ENCODE measurements at places on chromosomes 16 and 17.

DNA sequence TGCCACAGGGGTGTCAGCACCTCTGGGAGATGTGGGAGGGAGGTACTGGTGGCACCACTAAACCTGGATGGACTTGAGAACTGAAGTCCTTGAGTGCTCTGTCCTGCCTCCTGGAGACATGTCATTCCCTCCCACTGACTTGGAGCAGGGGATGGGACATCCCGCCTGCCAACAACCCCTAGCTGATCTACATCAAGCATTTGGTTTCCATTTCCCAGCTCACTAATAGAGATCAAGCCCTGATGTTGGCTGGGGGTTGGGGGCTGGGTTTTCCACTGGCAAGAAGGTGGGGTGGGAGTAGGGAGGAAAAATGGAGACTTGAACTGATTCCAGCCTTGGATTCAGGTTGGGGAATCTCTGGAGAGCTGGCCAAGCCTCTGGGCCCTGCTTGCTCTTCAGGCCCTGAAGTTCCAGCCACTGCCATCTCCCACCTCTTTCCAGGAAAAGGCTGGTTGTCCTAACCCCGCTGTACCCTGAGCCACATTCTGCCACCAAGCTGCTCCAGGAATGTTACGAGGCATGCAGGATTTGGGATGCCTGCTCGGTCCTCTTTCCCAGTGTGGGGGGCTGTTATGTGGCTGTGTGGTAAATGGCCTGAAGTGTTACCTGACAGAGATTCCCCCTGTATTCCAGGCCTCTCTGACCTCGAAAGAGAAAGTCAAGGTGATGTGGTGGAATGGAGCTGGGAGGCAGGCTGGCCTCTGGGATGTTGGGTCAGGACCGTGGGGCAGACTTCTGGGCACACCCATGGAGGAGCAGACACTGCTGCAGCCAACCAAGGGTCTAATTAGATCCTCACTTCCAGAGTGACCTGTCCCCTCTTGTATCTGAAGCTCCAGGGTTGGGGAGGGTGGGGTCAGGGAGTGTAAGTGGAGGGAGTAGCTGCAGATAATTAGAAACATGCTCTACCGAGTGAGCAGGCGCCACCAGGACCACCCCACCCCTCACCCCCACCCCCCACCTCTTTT is 16.7 kb downstream of the IGFBP4 start:
- DNase-seq: no peak

GRCh38 chr17:7023576-7024401 is 939 bp downstream of the BCL6B start:
- DNase-seq: peak; percentile 95

- no peak for DNase-seq
Measured at GRCh38 chr16:51236583-51236982, 85.5 kb upstream of the SALL1 start.

GRCh38 chr16:31215287-31216162 is 1.4 kb downstream of the PYDC1 start:
- DNase-seq: no peak

GRCh38 chr16:64196444-64196843 is 925.4 kb downstream of the CDH11 start:
- no peak for DNase-seq

DNA sequence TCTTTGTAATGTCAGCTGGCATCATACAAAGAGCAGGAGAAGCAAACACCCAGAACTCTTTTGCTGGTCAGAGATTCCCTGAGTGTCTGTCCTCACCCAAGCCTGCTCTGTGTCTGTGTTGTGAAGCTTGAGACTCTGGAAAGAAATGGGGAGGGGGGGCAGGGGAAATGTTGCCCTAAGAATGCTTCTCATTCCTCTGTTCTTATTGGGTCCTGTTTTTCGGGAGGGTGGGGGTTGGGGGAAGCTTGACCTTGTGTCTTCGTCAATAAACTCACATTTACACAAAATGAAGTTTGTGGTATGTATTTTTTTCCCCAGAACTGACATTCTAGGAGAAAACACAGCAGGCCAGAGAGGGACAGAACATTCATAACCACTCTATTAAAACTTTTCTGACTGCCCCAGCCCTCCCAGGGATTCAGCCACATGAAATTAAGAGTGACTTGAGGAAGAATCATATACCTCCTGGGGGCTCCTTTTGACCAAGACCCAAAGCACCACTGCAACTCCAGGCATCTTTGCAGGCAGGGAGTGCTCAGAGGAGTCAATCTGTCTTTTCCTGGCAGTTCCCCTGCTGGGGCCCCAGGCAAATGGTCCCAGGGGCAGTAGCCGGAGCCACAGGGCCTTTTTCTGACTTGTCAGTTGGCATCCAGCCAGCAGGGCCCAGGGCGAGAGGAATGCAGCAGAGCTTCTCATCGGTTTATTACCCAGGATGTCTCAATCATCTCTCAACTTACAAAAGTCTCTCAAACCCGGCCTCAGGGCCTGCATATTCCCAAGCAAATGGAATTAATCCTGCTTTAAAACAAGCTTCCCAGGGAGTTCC is 5.1 kb upstream of the RASL10B start:
- no peak for DNase-seq

DNA sequence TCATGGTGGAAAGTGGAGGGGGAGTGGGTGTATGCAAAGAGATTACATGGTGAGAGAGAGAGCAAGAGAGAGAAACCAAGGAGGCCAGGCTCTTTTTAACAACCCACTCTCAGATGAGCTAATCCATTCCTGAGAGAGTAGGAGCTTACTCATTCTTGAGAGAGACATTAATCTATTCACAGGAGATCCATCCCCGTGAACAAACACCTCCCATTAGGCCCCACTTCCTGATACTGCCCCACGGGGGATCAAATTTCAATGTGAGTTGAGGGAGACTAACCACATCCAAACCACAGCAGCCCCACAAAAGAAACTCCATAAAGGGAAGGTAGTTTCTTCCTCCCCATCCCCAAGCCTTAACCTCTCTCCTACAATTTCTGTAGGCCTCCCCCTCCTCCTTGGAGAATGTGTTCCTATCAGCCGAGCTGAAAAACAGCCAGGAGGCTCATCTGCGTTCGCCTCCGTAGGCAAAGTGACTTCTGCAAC is 450.0 kb downstream of the NPIPA7 start:
- DNase-seq: no peak

DNA sequence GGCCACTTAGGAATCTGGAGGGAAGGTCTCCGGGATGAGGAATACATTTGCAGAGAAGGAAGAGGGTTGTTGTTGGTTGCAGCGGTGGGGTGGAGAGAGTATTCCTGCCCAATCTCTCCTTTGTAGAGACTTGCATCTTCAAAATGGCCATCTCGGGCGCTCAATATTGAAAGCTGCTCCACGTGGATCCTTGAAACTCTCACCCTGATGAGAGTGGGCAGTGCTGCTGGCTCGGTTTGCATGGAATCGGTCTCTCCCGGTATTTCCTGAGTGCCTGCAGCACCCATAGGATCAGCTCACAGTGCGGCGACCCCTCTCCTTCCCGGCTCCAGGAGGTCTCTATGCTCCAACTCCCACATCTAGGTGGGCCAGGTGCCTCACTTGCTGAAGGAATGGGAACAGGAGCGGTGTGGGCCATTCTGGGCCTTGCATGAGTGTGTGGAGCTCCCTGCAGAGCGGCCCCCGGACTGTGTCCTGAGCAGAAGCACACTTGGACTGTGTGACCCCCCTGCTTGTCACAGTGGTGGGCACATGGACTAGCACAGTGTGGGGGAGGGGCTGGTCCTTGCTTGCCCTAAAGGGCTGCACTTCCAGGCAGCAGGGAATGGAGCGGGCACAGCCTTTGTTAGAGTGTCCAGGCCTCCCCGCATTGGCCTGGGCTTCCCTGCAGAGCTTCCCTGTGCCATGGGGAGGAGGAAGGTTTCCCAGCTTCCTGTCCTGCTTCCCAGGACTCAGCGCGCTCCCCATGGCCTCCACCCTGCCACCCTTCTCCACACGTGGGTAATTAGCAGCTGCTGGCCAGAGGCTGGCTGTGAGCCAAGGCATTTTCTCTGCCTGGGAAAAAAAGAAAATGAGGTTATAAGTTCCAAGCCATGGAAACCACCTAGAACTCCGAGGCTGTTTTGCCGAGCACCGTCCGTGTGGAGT is 139.3 kb downstream of the IRF8 start:
- DNase-seq: no peak

DNA sequence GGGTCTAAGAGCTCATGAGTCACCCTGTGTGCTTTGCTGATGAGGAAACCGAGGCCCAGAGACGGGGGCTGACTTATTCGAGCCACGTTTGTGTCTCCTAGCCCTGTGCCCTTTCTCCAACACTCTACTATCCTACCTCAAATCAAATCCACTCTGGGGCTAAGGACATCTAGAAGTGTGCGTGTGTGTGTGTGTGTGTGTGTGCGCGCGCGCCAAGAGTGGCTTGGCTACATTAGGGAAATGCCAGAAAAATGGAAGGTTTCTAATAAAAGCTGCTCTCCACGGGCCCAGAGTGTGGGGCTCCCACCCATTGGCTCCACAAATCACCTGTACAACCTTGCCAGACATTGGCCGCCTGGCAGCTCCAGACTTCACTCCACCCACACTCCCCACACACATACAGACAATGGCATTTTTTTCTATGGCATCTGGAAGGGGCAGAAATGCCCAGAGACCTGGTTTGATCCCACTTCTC is 30.3 kb upstream of the PHOSPHO1 start:
- DNase-seq: no peak

- no peak for DNase-seq
Measured at GRCh38 chr16:67006930-67007658, 18.7 kb downstream of the CES4A start.

GRCh38 chr17:66813296-66813695 is 21.6 kb upstream of the CACNG5 start:
- no peak for DNase-seq

GRCh38 chr17:20208717-20209116 is 199.6 kb downstream of the SPECC1 start:
- DNase-seq: no peak

- no peak for DNase-seq
Measured at GRCh38 chr16:86501989-86502855, 8.1 kb upstream of the FOXF1 start.

DNA sequence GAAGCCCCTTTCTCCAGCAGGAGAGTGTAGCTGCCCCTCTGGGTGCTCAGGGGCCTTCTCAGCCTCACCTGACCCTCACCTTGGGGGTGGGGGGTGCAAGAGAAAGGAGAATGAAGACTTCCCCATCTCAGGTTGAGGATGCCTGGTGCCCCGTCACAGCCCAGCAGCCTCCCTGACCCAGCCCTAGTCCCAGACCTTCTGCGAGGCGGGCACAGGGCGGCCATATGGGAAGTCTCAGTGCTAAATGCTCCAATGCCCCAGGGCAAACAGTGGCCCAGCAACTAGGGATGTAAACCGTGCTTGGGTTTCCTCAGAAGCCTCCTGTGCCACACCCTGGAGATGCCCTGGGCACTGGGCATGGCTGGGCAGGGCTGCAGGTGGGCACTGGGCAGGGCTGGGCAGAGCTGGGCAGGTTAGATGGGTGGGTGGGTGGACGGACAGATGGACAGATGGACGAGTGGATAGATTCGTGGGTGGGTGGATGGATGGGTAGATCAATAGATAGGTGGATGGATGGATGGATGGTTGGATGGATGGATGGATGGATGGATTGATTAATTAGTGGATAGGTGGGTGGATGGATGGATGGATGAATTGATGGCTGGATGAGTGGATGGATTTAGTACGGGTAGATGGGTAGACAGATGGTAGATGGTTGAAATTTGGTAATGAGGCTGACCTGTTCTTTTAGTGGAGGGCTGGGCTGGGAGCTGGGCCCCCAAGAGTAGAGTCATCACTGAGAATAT is 16.8 kb downstream of the TPSD1 start:
- DNase-seq: no peak

GRCh38 chr17:77948690-77949114 is 9.8 kb upstream of the TNRC6C start:
- no peak for DNase-seq

DNA sequence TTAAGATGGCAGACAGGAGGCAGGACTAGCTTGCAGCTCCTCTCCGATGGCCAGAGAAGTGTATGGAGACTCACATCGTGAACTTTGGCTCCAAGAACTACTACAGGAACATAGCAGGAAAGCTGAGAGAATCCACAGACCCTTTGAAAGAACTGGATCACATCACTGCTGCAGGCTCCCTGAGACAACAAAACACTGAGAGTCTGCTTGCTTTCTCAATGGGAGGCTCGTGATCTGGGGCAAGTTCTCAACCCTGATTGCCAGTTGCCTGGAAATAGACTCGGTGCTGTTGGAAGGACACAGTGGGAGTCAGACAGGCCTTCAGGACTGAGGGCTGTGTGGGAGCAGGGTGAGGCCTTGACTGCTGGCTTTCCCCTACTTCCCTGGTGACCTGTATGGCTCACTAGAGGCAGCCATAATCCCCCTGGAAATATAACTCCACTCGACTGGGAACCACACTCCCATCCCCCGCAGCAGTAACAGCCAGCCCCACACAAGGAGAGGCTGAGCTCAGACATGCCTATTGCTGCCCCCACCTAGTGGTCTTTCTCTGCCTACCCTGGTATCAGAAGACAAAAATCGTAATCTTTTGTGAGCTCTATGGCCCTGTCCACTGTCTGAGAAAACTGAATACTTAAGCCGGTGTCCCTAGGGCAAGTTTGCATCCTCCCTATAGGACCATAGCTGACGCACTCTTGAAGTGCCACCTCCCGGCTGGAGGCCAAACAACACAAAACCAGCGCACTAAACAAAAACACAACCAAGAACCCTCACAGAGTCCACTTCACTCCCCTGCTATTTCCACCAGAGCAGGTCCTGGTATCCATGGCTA is 238.4 kb downstream of the CEP112 start:
- DNase-seq: no peak

- DNase-seq: no peak
Measured at GRCh38 chr16:60438894-60439293, 1597.3 kb downstream of the CDH8 start.

GRCh38 chr16:11907160-11907970 is 8.4 kb downstream of the GSPT1 start:
- DNase-seq: no peak

- no peak for DNase-seq
Measured at GRCh38 chr17:39175695-39176093, 9.7 kb upstream of the ARL5C start.

DNA sequence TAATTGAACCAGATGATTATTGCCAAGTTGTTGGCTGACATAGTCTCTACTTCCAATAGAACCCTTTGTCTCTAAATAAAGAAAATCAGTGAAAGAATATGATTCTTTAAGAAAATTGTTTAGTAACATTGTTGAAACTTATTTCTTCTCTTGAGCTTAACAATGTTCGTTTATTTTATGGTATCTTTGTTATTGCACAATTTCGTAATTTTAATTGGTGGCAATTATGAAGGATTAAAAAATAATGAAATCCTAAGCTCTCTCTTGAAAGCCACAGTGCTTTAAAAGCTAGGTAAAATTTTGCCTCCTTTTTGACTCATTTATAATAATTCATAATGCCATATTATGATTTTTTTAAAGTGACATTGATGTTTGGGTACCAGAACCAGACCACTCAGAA is 149.0 kb upstream of the RBL2 start:
- no peak for DNase-seq

- no peak for DNase-seq
Measured at GRCh38 chr17:38687286-38687685, 12.5 kb upstream of the EPOP start.
